ENCODE measurements at places on chromosomes 16 and 17. TPM values are rescaled to one million over a fixed set of nuclear protein-coding genes. Genes with fewer than 3 reads are reported as not detected.

BICDL2 gene
- not detected for total RNA-seq

C16orf86 gene
- 0.85 TPM for total RNA-seq

GAN gene
- 16.7 TPM for total RNA-seq

CD68 gene
- 3.3 TPM for total RNA-seq

HSPB9 gene
- not detected for total RNA-seq

SHISA9 gene
- 1.6 TPM for total RNA-seq

TP53TG3 gene
- not detected for total RNA-seq

NPIPA5 gene
- 6.9 TPM for total RNA-seq

DNA sequence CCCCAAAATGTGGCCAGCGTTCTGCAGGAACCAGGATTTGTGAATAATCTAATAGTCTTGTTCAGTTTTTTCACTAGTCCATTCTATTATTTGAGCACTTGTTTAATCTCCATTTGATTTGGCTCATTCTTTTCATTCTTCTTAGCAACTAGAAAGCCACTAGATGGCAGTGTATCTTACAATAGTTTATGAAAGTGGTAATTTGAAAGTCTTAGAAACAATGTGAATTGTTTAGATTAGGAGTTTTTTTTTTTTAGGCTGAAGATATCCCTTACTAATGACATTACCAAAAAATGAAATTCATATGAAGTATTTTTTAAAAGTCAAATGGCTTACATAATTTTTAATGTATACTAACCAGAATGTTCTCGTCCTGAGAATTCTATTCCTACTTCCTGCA is 6.7 kb downstream of the ERI2 start:
- H3K36me3 ChIP-seq: peaks cover 3% of the 10 kb centered on the region
- H3K4me1 ChIP-seq: no peaks in the 10 kb centered on the region
- H3K4me3 ChIP-seq: no peak overlapping the region
- no peak overlapping the region for H3K27ac ChIP-seq
- H3K27me3 ChIP-seq: no peaks in the 10 kb centered on the region

- H3K36me3 ChIP-seq: peaks cover 4% of the 10 kb centered on the region
- DNase-seq: no peak
- no peak overlapping the region for H3K4me3 ChIP-seq
- H3K27me3 ChIP-seq: peaks cover 84% of the 10 kb centered on the region
These were observed 712 bp downstream of the HOXB4 start for GRCh38 chr17:48577330-48577945.

GRCh38 chr17:69047368-69048263 is 13.1 kb downstream of the ABCA9 start:
- peaks cover 26% of the 10 kb centered on the region for H3K4me1 ChIP-seq
- no peak overlapping the region for H3K4me3 ChIP-seq
- H3K36me3 ChIP-seq: no peaks in the 10 kb centered on the region

GRCh38 chr16:86529160-86529559 is 18.8 kb downstream of the FOXF1 start:
- no peaks in the 10 kb centered on the region for H3K4me1 ChIP-seq
- DNase-seq: peak; percentile 37
- H3K27me3 ChIP-seq: peaks cover 32% of the 10 kb centered on the region

GRCh38 chr17:75694536-75694935 is 26.7 kb upstream of the ITGB4 start:
- H3K27ac ChIP-seq: peak overlapping the region; percentile 95
- DNase-seq: no peak
- H3K4me3 ChIP-seq: peak overlapping the region; percentile 24
- H3K27me3 ChIP-seq: no peaks in the 10 kb centered on the region

GRCh38 chr17:9002606-9003354 is 18.5 kb upstream of the NTN1 start:
- peak overlapping the region; percentile 44 for H3K4me3 ChIP-seq
- H3K27me3 ChIP-seq: peaks cover 36% of the 10 kb centered on the region
- no peaks in the 10 kb centered on the region for H3K36me3 ChIP-seq
- no peak for DNase-seq

- no peaks in the 10 kb centered on the region for H3K4me1 ChIP-seq
- no peak overlapping the region for H3K27ac ChIP-seq
- no peaks in the 10 kb centered on the region for H3K36me3 ChIP-seq
- no peak overlapping the region for H3K4me3 ChIP-seq
- no peaks in the 10 kb centered on the region for H3K27me3 ChIP-seq
These were observed 137.0 kb upstream of the TP53TG3D start for GRCh38 chr16:32116080-32116479.

- no peak overlapping the region for H3K4me3 ChIP-seq
- no peaks in the 10 kb centered on the region for H3K27me3 ChIP-seq
- no peak overlapping the region for H3K27ac ChIP-seq
- no peaks in the 10 kb centered on the region for H3K36me3 ChIP-seq
These were observed 402.2 kb upstream of the SALL1 start for GRCh38 chr16:51553314-51553713.

DNA sequence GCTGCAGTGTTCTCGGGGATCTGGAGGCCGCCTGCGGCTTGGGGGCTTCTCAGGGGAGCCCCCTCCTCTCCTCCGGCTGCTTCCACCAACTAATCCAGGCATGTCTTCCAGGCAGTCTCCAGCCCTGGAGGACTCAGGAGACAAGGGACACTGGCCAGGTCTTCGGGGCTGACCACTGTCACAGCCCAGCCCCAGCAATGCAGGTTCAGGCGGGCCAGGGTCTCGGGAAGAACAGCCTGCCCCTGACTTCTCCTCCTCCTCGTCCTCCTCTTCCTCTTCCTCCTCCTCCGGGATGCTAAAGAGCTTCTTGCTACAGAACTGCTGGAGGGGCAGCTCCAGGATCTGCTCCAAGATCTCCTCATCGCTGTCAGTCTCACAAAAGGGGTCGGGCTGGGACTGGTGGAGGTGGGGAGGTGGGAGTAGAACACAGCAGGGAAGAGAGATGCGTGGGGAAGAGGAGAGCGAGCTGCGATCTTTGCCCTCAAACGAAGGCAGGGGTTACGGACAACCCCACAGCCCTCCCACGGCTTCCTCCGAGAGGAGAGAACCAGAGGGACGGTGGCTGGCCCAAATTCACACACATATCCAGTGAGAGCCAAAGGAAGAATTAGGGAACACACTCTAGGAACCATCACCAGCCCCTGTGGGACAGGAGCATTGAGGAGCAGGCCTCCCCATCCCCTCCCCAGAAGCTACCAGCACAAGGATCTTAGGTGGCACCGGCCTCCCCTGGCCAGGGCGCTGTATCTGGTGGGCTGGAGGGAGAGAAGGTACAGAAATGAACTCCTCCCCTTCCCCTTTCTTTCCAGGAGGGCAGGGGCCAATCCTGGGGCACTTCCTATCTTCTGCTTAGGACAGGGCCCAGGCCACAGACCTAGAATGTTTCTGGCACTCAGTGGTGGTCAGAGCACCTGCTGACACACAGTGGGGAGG is 19.3 kb downstream of the TSPOAP1 start:
- no peaks in the 10 kb centered on the region for H3K4me1 ChIP-seq
- H3K27me3 ChIP-seq: peaks cover 9% of the 10 kb centered on the region
- H3K4me3 ChIP-seq: no peak overlapping the region
- no peak overlapping the region for H3K27ac ChIP-seq
- DNase-seq: no peak
- H3K36me3 ChIP-seq: no peaks in the 10 kb centered on the region

- H3K36me3 ChIP-seq: no peaks in the 10 kb centered on the region
- no peak overlapping the region for H3K27ac ChIP-seq
- DNase-seq: no peak
These were observed 32.4 kb upstream of the SLC47A1 start for GRCh38 chr17:19501219-19501618.

- peak overlapping the region; percentile 75 for H3K27ac ChIP-seq
- no peaks in the 10 kb centered on the region for H3K27me3 ChIP-seq
- H3K4me3 ChIP-seq: peak overlapping the region; percentile 13
- peak; percentile 81 for DNase-seq
- H3K4me1 ChIP-seq: peaks cover 70% of the 10 kb centered on the region
These were observed 3.6 kb downstream of the KRT17 start for GRCh38 chr17:41620583-41621434.

DNA sequence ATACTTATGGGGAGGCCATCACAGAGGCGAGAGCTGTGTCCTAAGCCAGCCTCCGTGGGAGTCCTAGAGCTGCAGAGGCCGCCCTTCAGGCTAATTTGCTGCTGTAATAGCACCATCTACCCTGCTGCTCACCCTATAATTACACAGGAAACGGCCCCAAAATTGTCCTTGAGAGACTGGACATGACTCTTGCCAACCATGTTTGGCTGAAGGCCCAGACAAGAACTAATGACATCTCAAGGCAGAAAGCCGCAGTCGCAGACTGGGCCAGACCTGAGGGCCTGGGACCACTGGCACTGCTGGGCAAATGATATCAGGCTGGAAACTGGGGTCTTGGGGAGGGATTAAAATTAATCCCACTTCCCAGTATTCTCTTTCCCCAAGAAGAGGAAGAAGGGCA is 24.1 kb downstream of the PSMD7 start:
- H3K27ac ChIP-seq: no peak overlapping the region
- no peak for DNase-seq
- no peak overlapping the region for H3K4me3 ChIP-seq
- H3K27me3 ChIP-seq: no peaks in the 10 kb centered on the region
- peaks cover 2% of the 10 kb centered on the region for H3K36me3 ChIP-seq

GRCh38 chr17:34252095-34252443 is 3.0 kb upstream of the CCL2 start:
- H3K4me3 ChIP-seq: no peak overlapping the region
- peaks cover 96% of the 10 kb centered on the region for H3K4me1 ChIP-seq
- DNase-seq: no peak

DNA sequence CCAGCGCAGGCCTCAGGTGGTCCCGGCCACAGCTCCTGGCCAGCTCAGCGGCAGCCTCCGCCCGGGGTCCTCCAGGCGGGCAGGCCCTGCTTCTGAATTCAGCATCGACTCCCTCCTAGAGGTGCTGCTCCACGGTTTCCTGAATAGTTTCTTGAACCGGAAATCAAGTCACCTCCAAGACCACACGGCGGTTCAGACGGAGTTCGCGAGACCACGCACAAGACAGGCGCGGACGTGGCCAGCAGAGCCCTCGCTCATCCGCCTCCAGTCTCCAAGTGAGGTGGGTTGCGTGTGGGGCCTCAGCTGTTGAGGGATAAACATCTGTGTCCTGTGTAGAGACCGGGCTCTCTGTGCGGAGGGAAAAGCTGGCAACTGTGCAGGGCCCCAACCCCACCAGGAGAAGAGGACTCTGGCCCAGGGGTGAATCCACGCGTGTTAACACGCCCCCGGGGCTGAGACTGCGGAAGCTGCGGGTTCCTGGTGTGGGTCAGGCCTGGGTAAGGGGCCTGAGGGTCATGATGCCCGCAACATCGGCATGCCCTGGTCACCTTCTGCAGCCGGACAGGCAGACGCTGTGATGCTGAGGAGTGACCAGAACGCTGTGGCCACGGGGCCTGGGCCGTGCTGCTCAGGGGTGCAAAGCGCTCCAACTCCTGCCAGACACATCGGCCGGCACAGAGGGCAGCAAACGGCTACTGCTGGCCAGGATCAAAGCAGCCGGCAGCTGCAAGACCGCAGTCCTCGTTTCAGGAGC is 55.0 kb upstream of the METRNL start:
- no peak overlapping the region for H3K4me3 ChIP-seq
- no peak overlapping the region for H3K27ac ChIP-seq
- DNase-seq: no peak
- peaks cover 6% of the 10 kb centered on the region for H3K36me3 ChIP-seq

DNA sequence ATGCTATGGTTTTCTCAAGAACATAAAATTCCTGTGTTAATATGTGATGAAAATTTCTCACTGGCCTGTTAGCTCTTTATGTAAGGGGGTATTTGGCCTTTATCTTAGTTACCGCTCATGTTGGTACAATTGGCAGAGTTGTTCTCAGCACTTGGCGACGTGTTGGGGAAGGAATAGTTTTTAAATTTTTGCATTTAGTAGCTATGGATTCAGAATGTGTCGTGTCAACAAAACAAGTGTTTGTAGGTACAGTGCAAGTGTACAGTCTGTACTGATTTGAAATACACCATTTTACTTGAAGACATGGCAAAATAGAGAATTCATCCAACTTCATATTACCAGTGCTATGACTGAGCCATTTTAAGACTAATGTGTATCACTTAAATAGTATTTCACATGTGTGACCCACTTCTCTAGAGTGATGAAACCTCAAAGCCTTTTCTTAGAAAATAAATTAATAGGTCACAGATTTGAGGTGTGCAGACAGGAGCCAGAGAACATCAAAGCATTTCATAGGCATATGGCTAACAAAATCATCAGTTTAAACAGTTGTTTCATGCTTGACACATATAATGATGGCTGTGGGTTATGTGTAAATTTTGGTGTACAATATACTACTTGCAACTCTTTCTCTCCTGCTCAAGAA is 150.8 kb downstream of the PHKB start:
- no peak overlapping the region for H3K4me3 ChIP-seq
- DNase-seq: no peak
- no peaks in the 10 kb centered on the region for H3K27me3 ChIP-seq
- no peaks in the 10 kb centered on the region for H3K4me1 ChIP-seq

GRCh38 chr17:74713171-74713755 is 540 bp upstream of the CD300LF start:
- H3K4me1 ChIP-seq: no peaks in the 10 kb centered on the region
- H3K36me3 ChIP-seq: no peaks in the 10 kb centered on the region
- no peak overlapping the region for H3K4me3 ChIP-seq
- no peak overlapping the region for H3K27ac ChIP-seq

GRCh38 chr17:72789711-72790110 is 302.8 kb downstream of the SLC39A11 start:
- DNase-seq: no peak
- H3K27me3 ChIP-seq: no peaks in the 10 kb centered on the region
- H3K27ac ChIP-seq: no peak overlapping the region

- no peaks in the 10 kb centered on the region for H3K36me3 ChIP-seq
- no peak overlapping the region for H3K27ac ChIP-seq
- DNase-seq: no peak
- peaks cover 40% of the 10 kb centered on the region for H3K27me3 ChIP-seq
These were observed 34.0 kb downstream of the TMEM132E start for GRCh38 chr17:34613064-34614019.

- peaks cover 2% of the 10 kb centered on the region for H3K27me3 ChIP-seq
- DNase-seq: peak; percentile 41
- no peak overlapping the region for H3K4me3 ChIP-seq
These were observed 7.2 kb upstream of the NDRG4 start for GRCh38 chr16:58492735-58493134.

DNA sequence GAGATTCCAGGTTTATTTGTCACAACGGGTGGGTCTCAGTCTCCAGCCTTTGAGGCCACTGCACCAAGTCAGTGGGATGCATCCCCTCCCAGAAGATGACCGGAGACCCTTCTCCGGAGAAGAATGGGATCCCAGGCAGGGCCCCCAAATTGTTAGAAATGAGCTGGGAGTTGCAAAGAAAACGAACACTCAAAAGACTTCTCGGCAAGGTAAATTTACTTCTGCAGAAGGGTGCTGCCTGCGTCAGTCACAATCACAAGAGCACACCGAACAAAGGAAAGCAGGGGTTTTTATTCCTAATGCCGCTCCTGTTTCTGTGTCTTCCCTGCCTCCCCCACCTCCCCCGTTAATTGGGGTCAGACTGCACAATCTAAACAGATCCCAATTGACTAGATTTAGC is 61.4 kb downstream of the ATF7IP2 start:
- H3K4me3 ChIP-seq: no peak overlapping the region
- H3K36me3 ChIP-seq: peaks cover 64% of the 10 kb centered on the region
- H3K4me1 ChIP-seq: no peaks in the 10 kb centered on the region
- H3K27me3 ChIP-seq: no peaks in the 10 kb centered on the region

GRCh38 chr17:64507413-64507782 is 621 bp downstream of the CEP95 start:
- no peaks in the 10 kb centered on the region for H3K27me3 ChIP-seq
- DNase-seq: no peak
- H3K27ac ChIP-seq: peak overlapping the region; percentile 100
- peaks cover 44% of the 10 kb centered on the region for H3K36me3 ChIP-seq

- H3K4me3 ChIP-seq: no peak overlapping the region
- peaks cover 3% of the 10 kb centered on the region for H3K36me3 ChIP-seq
- H3K27ac ChIP-seq: no peak overlapping the region
- H3K4me1 ChIP-seq: peaks cover 19% of the 10 kb centered on the region
- H3K27me3 ChIP-seq: no peaks in the 10 kb centered on the region
- no peak for DNase-seq
These were observed 4.4 kb downstream of the FDXR start for GRCh38 chr17:74868251-74868907.

Measured in chondrocyte (in vitro differentiated cells).